ACHN (cell line): ENCODE measurements at places on chromosomes 7 and 10.

- DNase-seq, result no peak
These were observed 106.6 kb upstream of the YAE1 start for GRCh38 chr7:39459636-39460035.

GRCh38 chr7:129383542-129384132, 50.6 kb upstream of the STRIP2 start:
- no peak for DNase-seq

- peak; percentile 64 for DNase-seq
These were observed 119.4 kb downstream of the GNAT3 start for GRCh38 chr7:80392229-80393169.

- no peak for DNase-seq
These were observed 38.1 kb upstream of the ARL4A start for GRCh38 chr7:12649348-12649747.

DNA sequence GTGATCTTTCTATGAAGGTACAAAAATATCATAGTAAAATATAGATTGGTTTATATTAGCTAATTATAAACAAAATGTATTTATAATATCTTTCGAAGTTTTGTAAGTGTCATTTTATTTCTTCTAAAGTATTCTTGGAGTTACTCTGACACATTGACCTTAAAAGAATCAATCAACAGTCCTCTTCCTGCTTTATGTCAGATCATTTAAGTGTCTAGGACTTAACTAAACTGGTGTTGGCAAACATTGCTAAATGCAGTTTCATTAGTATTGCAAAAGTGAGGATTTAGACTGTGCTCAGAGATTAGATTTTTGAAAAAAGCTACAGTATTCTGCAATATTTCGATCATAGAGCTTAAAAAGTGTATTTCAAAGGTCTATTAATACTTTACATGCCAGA, 10.3 kb downstream of the GLCCI1 start:
- DNase-seq, result no peak

DNA sequence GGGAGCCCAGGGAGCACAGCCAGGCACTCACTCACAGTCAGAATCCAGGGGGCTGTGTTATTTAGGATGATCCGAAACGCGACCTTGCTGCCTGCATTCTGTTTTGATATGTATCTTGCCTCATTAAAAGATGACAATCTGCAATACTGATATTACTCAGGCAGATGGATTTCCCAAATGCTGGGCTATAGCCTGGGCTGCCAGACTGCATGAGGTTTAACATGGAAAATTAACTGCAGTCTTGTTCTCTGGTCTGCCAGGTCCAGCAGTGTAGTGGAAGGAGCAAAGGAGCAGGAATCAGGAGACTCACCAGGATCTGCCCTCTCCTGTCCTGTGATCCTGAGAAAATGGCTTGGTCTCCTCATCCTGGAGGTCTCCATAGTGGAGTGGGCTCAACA, 258.1 kb downstream of the PAXIP1 start:
- no peak for DNase-seq

- DNase-seq, result no peak
These were observed 943 bp upstream of the SLC18A2 start for GRCh38 chr10:117239721-117240620.

- no peak for DNase-seq
These were observed 48.0 kb upstream of the RASGEF1A start for GRCh38 chr10:43314626-43315495.

GRCh38 chr10:11058965-11059364, 41.3 kb downstream of the CELF2 start:
- peak; percentile 29 for DNase-seq

- DNase-seq, result peak; percentile 34
These were observed 341.8 kb upstream of the SEMA3A start for GRCh38 chr7:84536271-84536870.

- DNase-seq, result no peak
These were observed 30.7 kb downstream of the NUDT5 start for GRCh38 chr10:12165036-12165435.

DNA sequence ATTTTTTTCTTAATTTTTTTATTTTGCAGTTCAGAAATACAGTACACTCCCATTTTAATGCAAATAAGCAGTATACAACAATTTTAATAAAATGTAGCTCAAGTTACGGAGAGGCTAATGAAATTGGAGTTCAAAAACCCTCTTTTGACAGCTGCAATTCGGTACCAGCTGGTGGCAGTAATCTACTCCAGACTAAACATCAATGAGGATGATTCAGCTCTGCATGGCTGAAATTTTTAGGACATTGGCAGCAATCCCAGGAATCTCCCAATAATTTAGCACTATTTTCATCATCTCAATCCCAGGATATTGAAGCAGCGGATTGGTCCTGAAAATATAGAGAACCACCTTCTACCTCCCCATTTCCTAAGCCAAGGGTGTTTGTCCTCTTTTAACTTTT, 278.8 kb downstream of the CACNA2D1 start:
- DNase-seq, result peak; percentile 10

DNA sequence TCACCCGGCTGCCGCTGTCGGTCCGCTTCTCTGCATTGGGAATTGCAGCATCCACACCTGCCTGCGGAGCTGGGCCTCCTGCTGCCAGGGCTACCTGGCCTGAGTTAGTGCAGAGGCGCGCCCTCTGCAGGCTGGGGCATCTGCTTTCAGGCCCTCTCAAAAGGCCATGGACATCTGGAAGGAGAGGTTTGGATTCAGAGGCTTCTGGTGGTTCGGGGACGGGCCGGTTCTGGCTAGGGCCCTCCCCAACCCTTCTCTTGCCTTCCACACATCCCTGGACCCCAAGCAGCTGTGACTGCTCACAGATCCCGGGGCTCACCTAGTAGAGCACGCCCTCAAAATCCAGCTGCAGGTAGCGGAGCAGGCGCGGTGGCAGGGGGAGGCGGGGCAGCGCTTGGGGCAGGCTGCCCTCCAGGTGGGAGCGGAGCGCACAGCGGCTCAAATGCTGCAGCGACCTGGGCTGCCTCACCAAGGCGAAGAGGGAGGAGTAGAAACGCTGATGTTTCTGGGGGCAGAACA, 8.4 kb upstream of the GBX1 start:
- DNase-seq, result no peak

DNA sequence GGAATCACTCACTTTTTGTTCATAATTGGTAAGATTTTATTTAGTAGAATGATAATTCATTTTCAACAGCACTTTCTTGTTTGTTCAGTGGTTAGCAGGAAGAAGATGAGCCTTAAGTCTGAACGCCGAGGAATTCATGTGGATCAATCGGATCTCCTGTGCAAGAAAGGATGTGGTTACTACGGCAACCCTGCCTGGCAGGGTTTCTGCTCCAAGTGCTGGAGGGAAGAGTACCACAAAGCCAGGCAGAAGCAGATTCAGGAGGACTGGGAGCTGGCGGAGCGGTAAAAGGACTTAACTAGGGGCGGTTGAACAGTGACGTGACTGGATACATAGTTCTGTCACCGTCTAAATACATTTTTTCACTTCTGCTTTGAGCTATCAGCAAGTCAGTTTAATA, 31.3 kb downstream of the RABGEF1 start:
- no peak for DNase-seq

DNA sequence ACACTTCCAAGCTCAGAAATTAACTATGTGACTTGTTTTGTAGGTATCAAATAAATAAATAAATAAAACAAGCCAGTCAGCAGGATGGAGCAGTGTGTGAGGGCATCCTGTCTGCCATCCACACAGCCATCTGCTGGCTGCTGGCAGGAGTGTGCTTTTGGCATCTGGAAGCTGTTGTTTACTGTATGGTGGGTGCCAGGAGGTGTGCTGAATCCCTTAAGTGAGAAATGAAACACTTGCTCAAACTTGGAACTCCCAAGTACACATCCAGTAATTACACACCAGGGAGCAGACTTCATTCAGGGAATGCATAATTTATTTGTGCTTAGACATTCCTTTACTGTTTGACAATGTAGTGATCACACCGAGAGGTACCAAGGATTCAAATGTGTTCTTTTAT, 16.9 kb upstream of the TAX1BP1 start:
- DNase-seq, result peak; percentile 51

DNA sequence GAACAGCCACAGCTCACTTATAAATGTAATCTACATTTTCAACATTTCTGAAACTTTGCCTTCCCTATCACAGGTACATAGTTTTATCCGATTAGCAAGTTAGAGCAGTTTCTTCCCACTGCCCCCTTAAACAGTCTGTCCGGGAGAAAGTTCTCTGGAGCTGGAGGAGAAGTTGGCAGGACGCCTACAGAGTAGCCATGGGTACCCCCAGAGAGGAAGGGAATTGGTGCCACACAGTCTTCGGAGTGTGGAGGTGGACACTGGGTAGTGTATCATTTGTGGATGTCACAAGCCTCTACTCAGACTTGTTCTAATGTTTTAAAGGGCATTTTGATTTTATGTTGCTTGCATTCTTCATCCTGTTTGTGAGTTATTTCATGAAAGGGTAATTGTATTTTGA, 39.0 kb downstream of the TAF3 start:
- DNase-seq, result peak; percentile 8

- DNase-seq, result no peak
These were observed 28.5 kb downstream of the ZNF33B start for GRCh38 chr10:42609872-42610271.

DNA sequence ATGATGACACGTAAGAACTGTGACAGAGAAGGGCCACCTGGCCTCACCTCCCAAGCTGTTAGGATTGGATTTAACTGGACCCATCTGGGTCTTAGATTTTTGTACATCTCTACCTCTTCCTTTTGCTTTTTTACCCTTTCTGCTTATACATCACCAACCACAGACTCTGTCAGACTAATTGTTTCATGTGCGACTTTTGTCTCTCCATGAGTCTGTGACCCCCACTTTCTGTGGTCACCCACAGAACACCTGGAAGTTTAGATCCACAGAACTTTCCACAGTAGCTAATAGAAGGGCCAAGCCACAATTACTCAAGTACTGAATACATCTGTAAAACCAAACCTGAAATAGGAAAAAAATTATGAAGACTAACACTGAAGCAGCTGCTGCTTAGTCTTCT, 23.1 kb downstream of the SEC31B start:
- no peak for DNase-seq

- peak; percentile 25 for DNase-seq
These were observed 153.8 kb upstream of the AKR1E2 start for GRCh38 chr10:4672201-4672600.

- DNase-seq, result no peak
These were observed 12.3 kb downstream of the THNSL1 start for GRCh38 chr10:25028711-25029110.

DNA sequence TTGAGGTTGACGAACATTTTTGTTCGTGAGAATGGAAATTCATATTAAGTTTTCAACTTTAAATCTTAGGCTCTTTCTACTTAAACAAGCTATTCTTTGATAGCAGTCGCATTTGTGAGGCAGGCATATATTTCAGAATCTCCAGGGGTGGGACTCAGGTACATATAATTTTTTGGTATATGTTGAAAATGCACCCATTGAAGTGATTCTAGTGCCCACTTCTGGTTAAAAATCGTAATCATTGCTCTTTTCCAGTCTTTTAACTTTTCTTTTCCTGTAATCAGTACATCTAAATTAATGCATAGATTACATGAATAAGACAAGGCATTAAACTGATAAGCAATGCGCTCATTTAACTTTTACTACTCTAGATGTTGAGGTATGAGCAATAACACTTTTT, 67.8 kb downstream of the ZNRF2 start:
- DNase-seq, result no peak

GRCh38 chr10:97138174-97138573, 47.6 kb downstream of the SLIT1 start:
- DNase-seq, result peak; percentile 11

- no peak for DNase-seq
These were observed 225.6 kb downstream of the ARL4A start for GRCh38 chr7:12913002-12913401.

DNA sequence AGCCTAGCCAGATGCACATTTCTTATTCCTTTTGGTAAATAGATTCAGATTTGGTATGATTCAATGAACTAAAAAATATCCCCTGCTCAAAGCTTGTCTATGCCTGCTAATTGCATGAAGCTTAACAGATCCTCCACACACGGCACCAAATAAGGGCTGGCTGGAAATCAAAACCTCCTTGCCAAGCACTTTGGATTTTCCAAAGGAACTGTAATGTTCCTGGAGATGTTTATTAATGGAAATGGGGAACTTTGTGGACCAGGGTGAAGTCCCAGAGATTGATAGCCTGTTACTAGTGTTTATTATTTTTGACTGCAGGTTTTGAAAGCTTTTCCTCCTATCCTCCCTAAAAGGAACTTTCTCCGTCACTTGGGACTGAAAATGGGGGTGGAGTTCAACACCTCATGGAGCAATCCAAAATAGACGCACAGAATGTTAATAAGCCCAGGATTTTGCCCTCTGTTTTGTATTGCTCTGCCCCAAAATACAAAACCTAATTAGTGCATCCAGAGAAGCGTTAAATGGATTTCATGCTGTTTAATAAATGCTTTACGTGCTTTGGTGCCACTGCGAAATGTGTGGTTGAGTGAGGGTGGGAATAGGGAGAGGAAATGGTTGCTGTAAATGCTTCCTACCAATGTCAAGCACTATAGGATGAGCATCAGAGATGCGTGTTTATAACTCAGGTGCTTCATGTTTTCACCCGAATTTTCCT, 1027.7 kb downstream of the LRMDA start:
- DNase-seq, result no peak

GRCh38 chr7:112453505-112454171, 3.4 kb downstream of the IFRD1 start:
- no peak for DNase-seq

GRCh38 chr7:107725138-107725740, 18.7 kb upstream of the CBLL1 start:
- DNase-seq, result peak; percentile 70

DNA sequence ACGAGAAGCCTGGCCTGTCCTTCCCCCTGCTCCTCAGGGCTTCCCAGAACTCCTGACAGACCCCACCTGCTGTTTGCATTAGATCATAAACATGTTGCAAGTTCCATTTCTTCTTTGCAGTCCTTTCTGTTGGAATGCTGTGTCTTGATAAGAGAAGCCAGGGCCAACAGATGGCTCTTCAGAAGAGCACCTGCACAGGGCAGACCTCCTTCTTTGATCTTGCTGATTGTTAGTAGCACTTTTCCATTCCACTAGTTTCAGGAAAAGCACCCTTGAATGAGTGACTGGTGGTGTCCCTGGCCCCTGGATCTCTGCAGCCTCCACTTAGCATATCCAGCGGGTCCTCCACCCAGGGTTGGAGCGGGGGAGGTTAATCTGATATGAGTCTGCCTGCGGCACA, 243.2 kb downstream of the GFRA1 start:
- no peak for DNase-seq
